Stimulated activated CD4-positive, alpha-beta T cell treated with anti-CD3 and anti-CD28 coated beads, Interleukin-12 subunit alpha, Interleukin-12 subunit beta, amount 100 ng/mL, for 4 hours (primary cell): ENCODE measurements at places on chromosomes 5 and 9.

GRCh38 chr5:43038496-43038989 is 1.6 kb downstream of the ANXA2R start:
- no peak for DNase-seq

- no peak for DNase-seq
These were observed 27.9 kb downstream of the SPRY4 start for GRCh38 chr5:142296914-142297417.

DNA sequence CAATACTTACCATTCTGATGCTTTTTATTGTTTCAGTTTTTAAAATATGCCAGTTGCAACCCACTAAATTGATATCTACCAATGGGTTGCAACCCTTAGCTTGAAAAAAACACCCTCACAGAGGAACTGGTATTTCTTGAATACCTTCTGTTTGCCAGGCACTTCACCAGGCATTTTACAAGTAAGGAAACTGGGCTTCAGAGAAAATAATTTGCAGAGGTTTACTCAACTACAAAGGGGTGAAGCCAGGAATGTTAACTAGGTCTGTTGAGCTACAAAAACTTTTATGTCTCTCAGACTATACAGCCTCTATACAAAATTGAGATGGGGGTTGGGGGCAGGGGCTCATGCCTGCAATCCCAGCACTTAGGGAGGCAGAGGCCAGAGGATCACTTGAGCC is 65.0 kb downstream of the STX17 start:
- no peak for DNase-seq

DNA sequence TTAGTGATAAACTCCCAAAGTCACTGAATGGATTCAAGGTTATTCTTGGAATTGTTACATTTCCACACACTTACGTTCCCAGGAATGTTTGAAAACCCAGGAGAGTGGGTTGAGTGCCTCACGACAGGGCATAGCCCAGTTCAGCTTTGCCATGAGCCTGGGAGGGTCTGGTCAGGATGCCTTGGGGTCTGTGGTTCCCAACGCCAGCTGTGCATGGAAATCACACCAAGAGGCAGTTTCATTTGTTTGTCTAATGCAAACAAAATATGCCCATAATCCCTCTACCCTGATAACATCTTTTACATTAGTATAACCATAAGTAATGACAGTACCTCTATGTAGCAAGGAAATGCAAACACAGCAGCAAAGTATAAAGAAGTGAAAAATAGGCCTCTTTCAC is 25.3 kb upstream of the MSX2 start:
- no peak for DNase-seq

- DNase-seq = no peak
These were observed 1842.3 kb upstream of the CDH6 start for GRCh38 chr5:29351170-29351569.

- no peak for DNase-seq
These were observed 1406.5 kb upstream of the ACO1 start for GRCh38 chr9:30977965-30978364.

DNA sequence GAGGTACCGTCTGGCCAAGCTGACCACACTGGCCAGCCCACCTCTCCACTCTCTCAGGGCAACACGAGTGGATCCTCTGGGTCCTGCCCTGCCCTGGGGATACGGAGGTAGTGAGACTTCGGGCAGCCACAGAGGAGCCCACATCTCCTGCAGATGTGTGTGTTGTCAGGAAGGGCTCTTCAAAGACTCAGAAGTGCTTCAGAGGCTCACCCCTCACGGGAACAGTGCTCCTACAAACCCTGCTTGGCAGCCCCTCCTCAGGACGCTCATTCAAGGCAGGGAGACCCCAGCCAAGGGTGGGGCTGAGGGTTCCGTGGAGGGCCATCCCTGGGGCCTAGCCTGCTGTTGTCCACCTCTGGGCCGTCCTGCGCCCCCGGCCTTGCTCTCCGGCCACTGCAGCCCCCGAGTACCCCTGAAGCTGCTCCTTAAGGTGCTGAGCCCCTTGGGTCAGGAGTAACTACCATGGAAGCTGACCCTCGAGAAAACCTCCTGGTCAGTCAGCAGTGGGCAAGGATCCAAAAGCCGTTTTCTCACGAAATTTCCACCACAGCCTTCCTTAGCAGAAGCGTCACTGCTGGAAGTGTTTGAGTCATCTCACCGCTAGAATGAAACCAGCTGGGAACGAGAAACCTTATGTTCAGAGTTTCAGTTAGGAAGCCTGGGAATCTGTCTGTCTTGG is 23.2 kb upstream of the LRRC14B start:
- no peak for DNase-seq

DNA sequence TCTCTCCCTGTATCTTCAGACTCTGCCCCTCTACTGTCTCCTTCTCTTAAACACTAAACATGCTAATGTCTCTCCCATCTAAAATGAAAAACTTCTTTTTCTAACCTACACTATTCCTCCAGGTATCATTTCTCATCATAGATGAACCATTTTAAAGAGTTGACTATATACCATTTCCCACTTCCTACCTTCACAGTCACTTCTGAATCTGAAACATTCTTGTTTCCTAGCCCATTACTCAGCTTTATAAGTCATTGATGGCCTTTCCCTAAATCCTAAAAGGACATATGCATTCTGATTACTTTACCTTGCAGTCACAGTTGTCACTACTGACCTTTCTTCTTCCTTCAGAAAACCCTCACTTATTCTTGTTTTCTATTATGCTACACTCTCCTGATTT is 118.2 kb downstream of the SSBP2 start:
- DNase-seq = no peak

DNA sequence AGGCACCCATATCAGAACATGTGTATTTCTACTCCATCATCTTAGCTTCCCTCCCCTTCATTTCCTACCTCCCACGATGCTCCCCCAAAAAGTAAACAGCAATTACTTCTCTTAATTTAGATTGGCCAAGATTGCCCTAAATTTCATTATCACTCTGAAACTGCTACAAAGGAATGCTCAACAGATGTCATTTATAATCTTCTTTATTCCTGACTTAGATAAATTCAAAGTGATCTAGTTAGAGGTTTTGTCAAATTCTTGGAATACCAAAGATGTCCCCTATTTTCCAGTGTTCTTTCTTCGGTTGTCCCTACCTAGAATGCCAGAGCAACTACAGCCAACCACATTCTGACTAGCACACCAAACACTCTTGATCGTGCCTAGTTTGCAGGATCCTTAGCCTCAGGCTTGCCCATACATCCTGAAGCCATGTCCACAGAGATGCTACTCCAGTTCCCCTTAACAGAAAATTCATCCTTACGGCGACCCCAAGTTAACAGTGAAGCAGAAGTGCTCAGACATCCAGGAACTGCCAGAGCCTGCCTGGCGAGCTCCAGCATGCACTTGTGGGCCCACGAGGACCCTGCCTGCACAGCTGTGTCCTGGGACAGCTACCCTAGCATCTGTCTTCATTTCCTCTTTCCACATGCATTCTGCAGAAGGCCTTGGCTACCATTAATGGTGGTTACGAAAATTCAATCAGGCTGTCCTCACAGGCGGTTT is 31.6 kb downstream of the DAP start:
- DNase-seq = no peak

GRCh38 chr5:84379749-84380148 is 4.9 kb downstream of the EDIL3 start:
- no peak for DNase-seq

GRCh38 chr9:91034976-91035824 is 233.6 kb downstream of the SYK start:
- no peak for DNase-seq

DNA sequence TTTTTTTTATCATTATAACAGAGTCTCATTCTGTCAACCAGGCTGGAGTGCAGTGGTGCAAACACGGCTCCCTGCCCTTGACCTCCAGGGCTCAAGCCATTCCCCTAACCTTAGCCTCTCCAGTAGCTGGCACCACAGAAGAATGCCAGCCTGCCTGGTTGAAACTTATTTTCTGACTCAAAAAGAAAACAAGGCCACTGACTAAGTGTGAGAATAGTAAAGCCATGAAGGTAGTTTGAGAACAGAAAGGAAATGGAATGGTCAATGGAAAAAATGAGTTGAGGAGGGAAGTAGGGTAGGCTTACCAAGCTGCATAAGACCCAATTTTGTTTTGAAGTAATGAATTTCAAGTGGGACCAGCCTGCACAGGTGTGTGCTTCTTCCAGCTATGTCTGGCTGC is 82.8 kb upstream of the RORB start:
- no peak for DNase-seq

DNA sequence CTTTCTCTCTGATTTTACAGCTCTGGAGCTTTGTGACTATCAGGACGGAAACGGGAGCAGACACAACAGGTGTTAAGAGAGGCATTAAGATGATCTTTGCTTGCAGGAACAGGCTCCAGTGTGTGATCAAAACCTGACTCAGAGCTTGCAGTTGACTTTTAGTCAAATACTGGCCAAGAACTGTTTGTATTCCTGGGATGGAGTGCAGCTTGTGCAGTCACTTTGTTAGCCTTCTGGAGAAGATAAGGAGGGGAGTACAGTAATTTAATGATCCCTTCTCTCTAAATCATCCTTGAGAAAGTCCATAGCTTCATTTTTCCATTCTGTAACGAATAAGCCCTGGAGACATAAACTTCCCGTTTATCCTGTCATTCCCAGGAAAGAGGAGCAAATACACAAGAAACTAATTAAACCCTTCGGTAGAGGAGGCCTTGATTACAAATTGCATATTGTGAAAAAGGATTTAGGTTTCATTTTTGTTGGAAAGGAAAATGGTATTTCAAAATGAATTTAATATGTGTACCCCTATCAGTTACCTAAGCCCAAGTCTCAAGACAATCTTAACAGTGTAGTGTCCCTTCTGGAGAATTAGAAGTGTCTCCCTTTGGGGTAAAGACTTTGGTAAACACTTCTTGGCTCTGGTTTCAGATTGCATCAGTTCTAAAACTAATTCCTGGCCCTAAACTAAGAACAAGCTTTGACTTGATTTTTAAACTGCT is 3.1 kb upstream of the STOM start:
- DNase-seq = no peak

- DNase-seq = no peak
These were observed 225.8 kb downstream of the MELK start for GRCh38 chr9:36798350-36799065.

GRCh38 chr5:149445739-149446369 is 66.8 kb upstream of the IL17B start:
- DNase-seq = no peak

- DNase-seq = no peak
These were observed 54.5 kb upstream of the HNRNPA0 start for GRCh38 chr5:137808503-137809135.

- no peak for DNase-seq
These were observed 35.1 kb downstream of the B4GALT1 start for GRCh38 chr9:33131790-33132772.

- no peak for DNase-seq
These were observed 30.0 kb upstream of the PHF2 start for GRCh38 chr9:93546356-93546755.

- no peak for DNase-seq
These were observed 114.5 kb downstream of the HTR4 start for GRCh38 chr5:148539851-148540250.

DNA sequence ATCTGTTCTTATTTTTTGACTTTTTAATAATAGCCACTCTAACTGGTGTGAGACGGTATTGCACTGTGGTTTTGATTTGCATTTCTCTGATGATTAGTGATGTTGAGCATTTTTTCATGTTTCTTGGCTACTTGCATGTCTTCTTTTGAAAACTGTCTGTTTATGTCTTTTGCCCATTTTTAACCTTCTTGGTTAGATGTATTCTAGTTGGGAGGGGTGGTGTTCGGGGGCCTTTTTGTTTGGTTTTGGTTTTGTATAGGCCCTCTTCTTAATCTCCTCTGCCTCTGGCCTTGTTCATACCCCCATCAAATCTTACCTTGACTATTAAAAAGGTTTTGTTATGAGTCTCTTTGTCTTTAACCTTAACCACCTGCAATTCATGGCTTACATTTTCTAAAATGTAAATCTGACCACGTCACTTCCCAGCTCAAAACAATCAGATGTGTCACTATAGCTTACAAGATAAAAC is 107.8 kb upstream of the NR4A3 start:
- no peak for DNase-seq

DNA sequence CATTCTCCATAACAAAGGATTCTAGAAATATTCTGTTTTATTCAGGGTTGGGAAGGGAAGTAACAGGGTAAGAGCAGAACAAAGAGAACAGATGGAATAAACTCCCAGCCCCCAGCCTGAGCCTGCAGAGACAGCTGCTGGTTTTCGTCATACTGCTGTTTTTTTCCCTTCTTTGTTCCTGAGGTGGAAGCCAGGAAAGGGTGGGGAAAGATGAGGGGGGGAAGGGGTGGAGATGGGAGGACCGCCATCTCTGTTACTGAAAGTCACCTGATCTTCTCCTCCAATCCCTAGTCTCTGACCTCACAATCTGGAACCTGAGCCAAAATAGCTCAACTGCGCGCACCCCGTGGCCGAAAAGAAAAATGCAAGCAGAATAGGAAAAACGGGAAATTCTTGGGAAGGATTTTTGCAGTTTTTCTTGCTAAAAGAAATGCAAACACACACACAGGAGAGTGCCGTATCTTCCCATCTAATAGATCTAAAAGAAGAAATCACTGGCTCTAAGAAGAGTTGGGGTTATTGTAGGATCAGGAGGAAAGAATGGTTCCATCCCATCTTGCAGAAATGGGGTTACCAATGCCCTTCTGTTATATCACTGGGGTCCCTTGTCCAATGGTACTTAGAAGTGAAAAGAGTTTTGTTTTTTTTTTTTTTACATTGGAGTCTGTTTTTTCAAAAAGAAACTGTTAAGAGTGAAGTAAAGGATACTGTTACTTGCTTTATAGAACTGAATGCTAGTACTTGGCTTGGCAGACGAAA is 57.9 kb downstream of the DIAPH1 start:
- DNase-seq = no peak

DNA sequence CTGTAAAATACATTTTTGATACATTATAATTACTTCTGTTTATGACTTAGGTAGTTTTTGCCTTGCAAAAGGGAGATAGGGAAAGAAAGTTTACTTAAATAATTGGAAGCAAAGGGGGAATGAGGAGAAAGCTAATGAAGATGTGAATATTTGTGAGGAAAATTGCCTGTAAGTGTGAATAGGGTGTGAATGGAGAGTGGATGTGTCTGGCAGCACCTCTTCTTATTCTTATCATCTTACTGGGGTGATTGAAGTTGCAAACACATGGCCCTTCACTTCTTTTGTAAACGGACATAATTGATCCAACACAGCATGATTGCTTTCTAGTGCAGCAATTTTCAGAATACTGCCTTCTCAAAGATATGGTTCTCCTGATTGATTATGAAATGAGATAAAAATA is 46.6 kb downstream of the PALM2AKAP2 start:
- DNase-seq = no peak

- no peak for DNase-seq
These were observed 1.0 kb downstream of the TRPC7 start for GRCh38 chr5:136364307-136364706.
